ENCODE measurements at places on chromosomes 7 and 10.

DNA sequence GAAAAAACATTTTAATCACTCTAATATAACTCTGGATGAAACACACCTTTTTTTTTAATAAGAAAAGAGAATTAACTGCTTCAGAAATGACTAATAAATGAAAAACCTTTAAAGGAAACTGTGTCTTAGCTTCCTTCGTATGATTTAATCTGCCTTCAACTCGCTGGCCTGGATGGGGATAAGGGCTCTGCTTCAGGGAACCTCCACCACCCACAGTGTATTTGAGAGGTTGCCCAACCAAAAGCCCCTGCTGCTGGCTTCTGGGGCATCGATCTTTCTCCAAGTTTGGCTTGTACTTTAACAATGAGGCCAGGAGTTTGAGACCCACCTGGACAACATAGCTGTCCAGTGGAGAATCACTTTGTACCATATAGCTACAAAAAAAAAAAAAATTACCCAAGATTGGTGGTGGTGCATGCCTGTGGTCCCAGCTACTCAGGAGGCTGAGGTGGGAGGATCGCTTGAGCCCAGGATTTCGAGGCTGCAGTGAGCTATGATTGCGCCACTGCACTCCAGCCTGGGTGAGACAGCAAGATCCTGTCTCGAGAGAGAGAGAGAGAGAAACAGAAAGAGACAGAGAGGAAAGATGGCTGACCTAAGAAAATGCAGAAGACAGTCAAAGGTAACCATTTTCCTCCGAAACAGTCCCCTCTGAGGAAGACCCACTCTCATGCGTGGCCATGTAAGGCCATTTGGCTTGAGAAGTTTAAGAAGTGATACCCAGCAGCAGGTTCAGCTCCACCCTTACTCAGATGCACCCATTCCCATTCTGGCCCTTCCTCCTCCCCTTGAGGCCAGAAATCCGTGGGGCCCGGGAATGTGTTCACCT lies 13.6 kb upstream of the LIMK1 start:
- DNase-seq: no peak

DNA sequence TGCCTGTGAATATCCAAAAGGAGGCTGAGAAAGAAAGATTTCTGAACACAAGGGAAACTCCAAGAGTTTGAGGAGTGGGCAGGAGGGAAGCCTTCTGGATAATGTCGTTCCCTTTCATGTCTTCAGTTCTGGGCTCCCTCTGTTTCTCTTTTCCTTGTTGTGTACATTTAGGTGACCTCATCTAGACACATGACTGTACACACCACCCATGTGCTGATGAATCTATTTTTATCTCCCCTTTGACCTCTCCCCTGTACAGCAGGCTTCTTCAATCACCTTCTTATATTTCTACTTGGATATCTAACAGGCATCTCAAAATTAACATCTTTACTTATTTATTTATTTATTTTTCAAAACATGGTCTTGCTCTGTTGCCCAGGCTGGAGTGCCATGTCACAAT lies 363.1 kb downstream of the GATA3 start:
- no peak for DNase-seq

GRCh38 chr10:78862328-78862640 lies 206.5 kb upstream of the ZMIZ1 start:
- DNase-seq: no peak

- no peak for DNase-seq
Measured at GRCh38 chr10:51716981-51717380, 17.6 kb upstream of the CSTF2T start.

DNA sequence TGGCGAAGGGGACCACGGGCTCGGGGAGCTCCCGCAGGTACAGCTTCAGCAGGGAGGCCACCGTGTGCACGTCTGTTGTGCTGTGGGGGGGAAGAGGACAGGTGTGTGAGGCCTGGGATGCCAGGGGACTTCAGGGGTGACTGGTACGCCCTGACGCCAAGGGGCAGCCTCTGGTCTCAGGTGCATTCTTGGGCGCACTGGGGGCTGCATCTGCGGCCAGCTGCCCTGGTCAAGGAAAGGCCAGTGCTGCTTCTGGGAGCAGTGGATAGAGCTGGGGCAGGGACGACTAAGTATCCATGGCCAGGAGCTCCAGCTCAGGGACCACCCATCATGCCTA lies 148.5 kb downstream of the MAPK8 start:
- DNase-seq: no peak

Data from NCI-H187 (cell line).